ENCODE measurements at places on chromosomes 3 and 15.
A peak's percentile ranks its signal among the peaks of the same experiment; 100 is the strongest.

GRCh38 chr3:16842272-16843270 lies 42.2 kb upstream of the PLCL2 start:
- DNase-seq, result no peak

DNA sequence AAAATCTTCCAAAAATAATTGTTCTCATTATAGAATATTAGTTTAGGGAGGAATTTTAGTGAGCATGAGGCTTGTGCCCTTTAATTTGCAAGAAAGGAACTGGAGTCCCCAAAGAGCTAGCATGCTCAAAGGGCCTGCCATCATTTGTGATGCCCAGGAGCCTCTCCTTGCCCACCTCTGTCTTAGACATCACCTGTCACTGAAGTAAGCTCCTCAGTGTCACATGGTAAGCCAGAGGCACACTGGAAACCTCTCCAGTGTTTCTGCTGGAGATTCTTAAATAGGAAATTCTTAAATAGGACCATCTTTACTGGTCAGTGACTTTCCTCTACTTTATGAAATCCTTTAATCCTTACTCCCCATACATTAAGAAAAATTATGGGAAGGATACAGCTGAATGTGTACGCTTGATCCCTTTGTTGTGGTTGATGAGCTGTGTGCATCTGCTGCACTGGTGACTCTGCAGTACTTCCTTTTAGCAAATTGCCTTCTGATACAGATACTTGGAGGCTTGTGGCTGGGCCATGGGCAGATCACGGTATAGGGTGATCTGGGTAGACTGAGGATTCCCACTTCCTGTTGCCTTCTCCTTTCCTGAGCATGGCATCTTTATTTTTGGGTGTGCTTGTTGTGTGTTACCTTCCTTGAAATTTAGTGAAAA lies 197.4 kb downstream of the KLHL25 start:
- no peak for DNase-seq

GRCh38 chr3:164658125-164658524 lies 420.2 kb downstream of the SI start:
- no peak for DNase-seq

DNA sequence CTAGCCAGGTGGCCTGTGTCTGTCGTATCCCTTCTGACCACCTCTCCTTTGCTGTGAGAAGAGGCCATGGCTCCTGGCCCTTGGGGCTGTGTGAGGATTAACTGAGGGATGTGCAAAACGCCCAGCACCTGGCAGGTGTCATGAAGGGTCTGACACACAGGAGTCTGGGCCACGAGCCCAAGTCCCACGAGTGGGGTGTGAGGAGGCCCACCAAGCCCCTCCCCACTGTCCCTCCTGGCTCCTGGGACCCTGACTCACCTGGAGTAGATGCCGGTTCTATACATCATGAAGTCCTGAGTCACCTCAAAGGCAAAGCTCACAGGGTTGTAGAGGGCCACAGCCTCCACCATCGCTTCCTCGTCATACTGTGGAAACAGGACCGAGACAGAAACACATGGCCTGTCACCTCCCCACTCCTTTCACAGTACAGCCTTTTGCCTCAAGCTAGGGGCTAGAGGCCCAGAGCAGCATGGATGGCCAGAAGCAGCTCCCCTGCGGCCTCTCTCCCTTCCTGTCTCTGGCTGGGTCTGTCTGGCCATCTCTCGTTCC lies 19.7 kb downstream of the CTSH start:
- DNase-seq, result no peak

- no peak for DNase-seq
Observed at GRCh38 chr15:64844576-64845145, 2.9 kb downstream of the PLEKHO2 start.

DNA sequence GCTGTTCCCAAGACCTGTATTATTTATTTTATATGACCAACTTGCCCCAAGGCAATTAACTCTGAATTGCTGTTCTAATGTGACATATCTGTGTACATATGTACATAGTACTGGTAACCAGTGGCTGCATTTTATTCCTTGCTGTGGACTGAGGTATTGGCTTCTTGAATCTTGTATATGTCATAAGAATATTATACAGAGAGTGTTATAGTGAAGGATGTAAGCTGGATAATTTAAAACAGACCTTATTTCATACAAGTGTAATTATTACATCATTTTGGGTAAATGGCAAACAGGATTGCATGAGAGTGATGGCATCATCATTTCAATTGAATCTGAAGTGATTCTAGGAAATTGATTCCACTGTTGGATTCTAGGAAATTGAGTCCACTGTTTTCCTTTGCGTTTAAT lies 32.9 kb downstream of the B3GALNT1 start:
- peak; percentile 12 for DNase-seq

DNA sequence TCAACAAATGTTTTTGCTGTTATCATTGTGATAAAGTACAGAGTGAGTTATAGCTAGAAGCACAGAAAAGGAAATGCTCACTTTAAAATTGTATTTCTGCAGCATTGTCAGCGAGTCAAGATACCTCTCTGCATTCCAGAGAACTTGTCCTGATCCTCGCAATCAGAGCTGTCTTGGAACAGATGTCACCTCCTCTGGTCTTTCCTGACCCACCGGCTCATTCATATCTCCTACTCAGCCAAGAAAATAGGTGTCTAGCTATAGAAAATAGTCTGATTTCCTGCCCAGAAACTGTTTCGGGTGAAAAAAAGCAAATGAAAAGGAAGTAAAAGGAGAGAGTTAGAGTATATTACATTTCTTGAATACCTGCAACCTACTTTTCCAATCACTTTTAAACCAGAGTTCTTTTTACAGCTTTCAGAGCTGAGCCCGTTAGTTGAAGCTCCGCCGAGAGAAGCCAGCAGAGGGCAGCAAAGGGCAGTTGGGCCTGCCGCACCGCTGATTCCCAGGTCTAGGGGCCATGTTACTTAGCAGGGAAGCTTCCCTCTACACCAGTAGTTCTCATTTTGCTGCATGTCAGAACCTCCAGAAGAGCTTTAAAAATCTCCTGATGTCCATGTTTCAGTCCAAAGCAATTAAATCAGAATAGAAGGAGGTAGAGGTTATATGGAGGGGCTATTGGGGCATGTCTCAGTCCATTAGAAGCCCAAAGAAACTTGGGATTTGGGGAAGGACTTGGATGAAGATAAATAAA lies 185.7 kb upstream of the THRB start:
- DNase-seq, result no peak

DNA sequence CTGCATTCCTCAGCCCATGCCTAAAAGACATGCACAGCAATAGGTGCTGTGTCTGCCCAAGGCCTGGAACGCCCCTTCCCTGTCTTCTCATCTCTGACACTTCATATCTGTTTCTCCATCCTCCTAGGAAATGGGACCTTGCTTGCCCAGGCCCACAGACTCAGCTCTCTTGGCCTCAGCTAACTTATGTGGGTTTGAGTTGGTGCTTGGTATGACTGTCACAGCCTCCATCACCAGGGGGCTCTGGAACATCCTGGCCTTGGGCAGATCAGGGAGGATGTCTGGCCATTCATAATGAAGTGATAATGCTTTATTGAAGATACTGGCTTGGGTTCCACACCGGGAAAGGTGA lies 156.7 kb upstream of the SMAD3 start:
- DNase-seq, result no peak

DNA sequence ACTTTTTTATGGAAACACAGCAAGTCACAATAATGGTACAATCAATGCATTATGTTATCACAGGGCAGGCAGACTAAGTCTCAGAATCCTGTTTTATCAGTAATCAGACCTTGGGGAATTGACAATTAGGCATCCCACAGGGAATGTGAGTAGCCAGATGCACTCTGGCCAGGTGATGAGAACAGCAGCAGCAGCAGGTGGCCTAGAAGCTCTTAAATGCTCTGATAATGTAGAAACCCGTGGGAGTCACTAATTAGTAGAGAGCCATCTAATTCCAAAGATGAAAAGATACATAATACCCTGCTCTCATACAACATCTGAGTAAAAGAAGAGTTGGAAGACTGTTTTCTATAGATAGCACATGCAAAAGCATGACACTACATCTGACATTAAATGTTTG lies 12.6 kb downstream of the CEP152 start:
- peak; percentile 79 for DNase-seq

DNA sequence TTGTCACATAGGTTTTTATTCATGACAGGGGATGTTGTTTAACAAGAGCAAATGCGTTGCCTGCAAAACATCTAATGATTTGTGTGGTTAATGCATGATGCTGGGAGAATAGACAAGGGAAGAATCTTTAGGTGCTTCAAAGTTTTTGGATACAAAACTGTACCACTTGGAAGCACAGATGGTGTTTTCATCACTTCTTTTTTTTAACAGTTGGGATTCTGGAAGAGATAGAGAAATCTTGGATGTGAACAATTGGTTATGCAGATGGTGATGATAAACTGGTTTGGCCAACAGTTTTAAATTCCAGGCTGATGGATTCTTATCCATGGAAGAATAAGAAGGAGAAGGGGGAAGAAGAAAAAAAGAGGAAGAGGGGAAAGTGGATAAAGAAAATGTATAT lies 379.4 kb downstream of the KCNH8 start:
- DNase-seq, result no peak

DNA sequence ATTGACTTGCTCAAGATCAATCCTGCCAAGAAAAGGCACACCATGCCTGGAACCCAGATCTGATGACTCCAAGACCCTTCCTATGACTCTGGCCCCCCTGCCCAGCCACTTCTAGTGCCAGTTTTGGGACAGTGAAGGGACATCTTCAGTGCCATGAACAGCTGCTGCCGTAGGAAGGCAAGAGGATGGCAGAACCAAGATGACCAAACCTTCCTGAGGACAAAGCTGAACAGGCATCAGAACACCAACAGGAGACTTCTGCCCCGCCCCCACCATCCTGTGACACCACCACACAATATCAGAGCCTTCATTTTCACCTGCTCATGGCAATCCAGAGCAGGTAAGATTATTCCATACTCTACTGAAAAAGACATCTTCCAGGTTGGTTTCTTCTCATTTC lies 33.0 kb downstream of the ZNF445 start:
- DNase-seq, result no peak

DNA sequence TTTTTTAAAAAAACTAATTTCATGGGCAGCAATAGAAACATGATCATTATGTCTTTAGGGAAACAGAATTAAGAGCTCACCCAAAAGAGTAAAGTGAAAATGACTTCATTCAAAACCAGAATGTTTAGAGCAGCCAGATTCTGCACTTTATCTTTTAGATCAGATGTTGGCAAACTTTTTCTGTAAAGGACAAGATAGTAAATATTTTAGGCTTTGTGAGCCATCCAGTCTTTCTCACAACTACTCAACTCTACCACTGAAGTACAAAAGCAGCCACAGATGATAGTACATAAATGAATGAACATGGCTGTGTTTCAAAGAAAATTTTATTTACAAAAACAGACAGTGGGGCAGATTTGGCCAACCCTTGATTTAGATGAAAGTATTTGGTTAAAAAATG lies 84.5 kb downstream of the SETD2 start:
- DNase-seq, result no peak

GRCh38 chr3:49236226-49236625 lies 40.8 kb downstream of the C3orf62 start:
- no peak for DNase-seq

GRCh38 chr15:62787401-62787800 lies 255.1 kb upstream of the TPM1 start:
- no peak for DNase-seq

GRCh38 chr15:65957451-65957850 lies 88.2 kb downstream of the RAB11A start:
- DNase-seq, result peak; percentile 20

- no peak for DNase-seq
Observed at GRCh38 chr3:112497897-112498548, 1.2 kb downstream of the BTLA start.

DNA sequence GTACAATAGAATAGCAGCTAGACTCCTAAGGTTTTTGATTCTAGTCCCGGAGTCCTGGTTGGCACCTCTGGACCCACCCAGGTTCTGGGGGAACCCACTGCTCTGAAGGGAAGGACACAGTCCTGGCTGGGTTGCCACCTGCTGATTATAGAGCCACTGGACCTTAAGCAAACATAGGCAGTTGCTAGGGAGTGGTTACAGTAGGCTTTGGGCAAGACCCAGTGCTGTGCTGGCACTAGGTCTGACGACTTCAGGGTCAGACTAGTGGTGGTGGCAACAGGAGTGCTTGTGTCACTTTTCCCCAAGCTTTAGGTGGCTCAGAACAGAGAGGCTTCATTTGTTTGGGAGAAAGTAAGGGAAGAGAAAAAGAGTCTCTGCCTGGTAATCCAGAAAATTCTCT lies 109.8 kb upstream of the C3orf80 start:
- no peak for DNase-seq

DNA sequence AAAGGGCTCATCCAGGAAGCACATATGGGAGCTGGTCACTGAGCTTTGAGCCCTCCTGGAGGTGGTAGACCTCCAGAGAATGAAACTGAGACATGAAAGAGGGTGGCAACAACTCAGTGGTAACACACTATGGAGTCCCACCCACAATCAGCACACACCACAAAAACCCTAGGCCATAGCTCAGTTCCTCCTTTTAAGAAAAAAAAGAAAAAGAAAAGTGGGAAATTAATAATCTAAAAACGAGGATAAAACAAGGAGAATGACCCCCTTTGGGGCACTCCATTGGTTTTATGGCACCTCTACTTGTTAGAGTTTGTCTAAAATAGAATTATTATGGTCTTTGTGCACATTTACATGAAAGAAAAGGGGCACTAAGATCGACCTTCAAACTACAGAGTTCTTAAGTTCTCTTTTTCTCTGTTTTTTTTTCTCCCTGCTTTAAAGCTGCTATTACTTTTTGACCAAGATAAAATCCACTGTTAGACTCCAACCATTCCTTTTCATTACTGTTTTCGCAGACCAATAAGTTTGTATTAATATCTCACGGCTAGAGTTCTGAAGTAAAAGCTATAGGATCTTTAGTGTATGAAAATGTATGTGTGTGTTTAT lies 40.2 kb upstream of the ZBTB20 start:
- no peak for DNase-seq

GRCh38 chr3:86990012-86990733 lies 776 bp downstream of the VGLL3 start:
- no peak for DNase-seq

GRCh38 chr15:101018016-101018415 lies 98.9 kb downstream of the LRRK1 start:
- DNase-seq, result no peak

DNA sequence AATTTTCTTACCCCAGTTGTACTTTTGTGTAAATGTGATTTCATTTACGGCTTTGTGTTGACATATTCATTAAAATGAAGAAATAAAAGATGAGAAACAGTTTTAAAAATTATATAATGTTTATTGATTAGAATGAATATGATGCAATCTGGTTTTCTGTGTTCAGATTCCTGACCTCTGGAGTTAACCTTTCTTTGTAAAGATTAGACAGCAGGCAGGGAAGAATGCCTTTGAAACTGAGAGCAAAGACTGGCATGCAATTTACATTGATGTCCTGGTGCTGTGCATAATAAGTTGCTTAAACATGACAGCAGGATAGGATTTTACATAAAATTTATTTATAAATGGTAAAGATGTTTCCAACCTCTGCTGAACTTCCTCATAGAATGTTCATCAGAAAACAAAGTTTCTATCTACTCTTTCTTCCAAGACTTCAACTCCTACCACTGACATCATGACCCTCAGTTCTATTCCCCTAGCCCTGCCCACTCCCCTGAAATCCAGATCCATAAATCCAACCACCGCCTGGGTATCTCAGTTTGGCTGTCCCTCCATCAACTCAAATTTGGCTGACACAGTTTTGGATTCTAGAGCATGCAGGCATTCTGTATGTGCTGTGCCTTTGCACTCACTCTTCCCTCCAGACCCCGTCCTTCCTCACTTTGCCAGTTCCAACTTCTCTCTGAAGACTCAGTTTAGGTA lies 1.7 kb downstream of the HGD start:
- DNase-seq, result no peak

GRCh38 chr15:88648357-88649214 lies 9.8 kb downstream of the ISG20 start:
- DNase-seq, result no peak
